ENCODE measurements at places on chromosomes 1 and 21.

GRCh38 chr1:10824821-10825540, 28.5 kb upstream of the CASZ1 start:
- no peak for DNase-seq

- no peak for DNase-seq
Observed at GRCh38 chr1:53543130-53543777, 84.1 kb downstream of the DMRTB1 start.

DNA sequence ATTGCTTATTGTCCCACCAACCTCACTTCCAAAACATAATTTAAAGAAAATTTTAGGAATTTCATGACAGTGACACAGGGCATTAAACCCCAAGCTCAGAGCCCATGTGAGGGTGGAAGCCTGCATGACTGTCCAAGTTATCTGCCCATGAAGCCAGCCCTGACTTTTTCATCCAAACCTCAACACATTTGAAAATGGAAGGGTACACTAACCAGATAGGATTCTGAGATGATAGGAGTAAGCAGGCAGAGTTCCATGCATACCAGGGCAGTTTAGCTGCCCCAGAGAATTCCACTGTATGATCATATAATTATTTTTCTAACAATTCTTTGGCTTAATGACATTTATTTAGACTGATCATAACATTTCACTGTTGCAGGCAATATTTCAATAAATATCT, 986.0 kb downstream of the TTLL7 start:
- DNase-seq: no peak

DNA sequence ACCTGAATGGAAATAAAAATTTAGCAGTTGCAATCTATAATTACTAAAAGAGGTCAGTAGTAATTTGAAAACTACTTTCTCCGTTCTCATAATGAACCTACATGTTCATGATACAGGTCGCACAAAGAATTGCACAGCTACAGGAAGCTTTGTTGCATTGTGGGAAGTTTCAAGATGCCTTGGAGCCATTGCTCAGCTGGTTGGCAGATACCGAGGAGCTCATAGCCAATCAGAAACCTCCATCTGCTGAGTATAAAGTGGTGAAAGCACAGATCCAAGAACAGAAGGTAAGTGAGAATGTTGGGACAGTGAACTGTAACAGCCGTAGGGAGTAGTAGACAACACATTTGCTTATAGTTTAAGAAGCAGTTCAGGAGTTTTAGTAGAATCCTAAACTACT, 68.8 kb upstream of the BMP8A start:
- DNase-seq: no peak

DNA sequence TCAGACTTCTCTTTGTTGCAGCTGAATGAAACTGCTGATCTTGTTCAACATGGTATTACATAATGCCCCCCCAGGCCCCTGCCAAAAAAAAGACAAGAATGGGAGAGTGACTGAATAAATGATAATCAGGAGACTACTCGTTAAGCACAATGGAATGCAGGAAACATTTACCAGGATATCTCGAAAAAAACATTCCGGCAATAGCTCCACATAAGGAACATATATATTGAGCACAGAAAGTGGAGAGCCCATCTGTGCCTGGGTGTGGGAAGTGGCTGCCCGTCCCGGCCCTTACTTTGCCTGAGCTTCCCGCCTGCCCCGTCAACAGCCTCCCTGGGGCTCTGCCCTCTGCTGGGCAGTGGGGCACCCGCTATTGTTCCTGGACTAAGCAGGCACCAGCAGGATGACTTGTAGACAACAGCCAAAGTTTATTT, 13.3 kb downstream of the TRIM11 start:
- DNase-seq: no peak

- no peak for DNase-seq
Observed at GRCh38 chr1:62725255-62725654, 37.1 kb upstream of the DOCK7 start.

- DNase-seq: no peak
Observed at GRCh38 chr1:153872331-153872730, 50.4 kb downstream of the GATAD2B start.

DNA sequence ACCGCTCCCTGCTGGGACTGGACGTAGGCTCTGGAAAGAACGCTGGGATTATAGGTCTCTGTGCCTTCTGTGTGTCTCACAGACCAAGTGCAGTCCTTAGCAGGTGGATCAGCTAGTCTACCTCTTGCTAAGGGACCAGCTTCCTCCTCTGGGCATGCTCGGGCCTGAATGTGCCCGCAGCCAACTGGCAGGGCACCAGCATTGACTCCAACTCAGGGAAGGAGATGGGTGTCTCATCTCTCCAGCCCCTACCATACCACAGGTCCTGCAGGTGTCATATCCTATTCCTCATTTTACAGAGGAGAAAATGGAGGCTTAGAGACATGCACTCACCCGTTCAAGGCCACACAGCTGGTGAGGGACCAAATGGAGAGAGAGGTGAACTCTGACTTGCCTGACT, 340.2 kb downstream of the PTPRU start:
- DNase-seq: no peak

- DNase-seq: no peak
Observed at GRCh38 chr1:51624855-51625254, 8.0 kb downstream of the OSBPL9 start.

DNA sequence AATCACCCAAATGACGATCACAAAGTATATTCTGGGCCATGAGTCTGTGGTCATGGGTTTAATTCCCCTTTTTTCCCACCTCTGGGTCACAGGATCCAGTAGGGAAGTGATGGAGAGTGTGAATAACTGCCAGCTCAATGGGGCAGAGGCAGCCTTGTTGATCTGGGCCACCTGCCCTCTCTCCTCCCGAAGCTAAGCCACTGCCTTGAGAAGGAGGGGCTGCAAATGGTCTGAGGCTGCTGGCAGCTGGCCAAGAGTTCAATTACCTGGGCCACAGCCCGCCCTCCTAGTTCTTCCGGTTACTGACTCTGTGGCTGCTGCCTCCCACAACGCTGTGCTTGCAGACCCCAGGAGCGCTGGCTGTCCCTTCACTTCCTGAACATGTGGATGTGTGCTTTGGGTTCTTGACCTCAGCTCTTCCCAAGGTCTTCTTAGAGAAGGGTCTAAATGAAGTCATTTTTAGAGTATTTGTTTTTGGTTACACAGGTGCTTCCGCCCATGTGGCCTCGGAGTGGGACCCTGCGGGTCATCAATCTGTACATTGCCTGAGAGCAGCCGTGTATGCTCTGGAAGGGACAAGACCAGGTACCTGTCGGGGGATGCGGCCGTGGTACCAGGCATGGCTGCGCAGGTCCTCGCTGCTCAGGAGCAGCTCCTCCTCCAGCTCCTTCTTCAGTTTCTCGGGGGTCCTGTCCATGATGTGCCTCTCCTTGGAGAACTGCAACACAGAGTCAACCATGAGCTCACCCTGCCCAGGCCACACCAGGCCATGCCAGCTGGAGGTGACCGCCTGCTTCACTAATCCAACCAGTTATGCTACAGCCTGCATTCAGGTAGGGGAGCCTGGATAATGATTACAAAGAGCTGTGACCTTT, 89.7 kb downstream of the BCAR3 start:
- DNase-seq: peak; percentile 35

- DNase-seq: no peak
Observed at GRCh38 chr1:51517361-51518032, 1.6 kb downstream of the EPS15 start.

GRCh38 chr1:117652421-117652820, 46.6 kb downstream of the TENT5C start:
- no peak for DNase-seq

DNA sequence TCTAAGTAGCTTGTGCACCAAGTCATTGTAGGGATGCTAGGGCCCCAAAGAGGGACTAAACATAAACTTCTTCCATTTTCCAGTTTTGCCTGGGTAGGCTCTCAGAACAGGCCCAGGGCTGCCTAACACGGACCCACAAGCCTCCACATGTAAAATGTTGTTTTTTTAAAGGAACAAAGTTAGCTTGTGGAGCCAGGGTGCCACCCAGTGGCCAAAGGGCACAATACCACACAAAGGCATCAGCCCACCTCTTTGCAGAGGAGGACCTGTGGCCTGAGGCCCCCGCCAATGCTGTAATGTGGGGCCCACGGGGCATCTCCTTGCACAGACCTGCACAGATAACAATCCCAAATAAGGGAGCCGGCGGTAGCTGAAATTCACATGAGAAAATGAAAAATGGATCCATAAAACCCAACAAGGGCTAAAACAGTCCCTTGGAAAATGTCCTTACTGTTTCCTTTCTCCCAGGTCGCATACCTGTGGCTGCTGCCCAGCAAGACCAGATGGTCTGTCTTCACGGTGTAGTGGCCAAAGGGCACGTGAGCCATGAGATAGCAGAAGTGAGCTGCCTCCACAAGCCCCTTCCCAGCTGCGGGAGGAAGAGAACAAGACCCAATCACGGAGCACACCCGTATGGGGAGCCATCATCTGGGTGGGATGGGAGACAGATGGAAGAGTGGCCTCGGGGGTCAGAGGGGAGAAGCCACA, 23.8 kb downstream of the SEC16B start:
- DNase-seq: peak; percentile 68

GRCh38 chr1:29984862-29985605, 738.4 kb downstream of the MATN1 start:
- no peak for DNase-seq

GRCh38 chr1:163922743-163923201, 601.0 kb downstream of the NUF2 start:
- no peak for DNase-seq

DNA sequence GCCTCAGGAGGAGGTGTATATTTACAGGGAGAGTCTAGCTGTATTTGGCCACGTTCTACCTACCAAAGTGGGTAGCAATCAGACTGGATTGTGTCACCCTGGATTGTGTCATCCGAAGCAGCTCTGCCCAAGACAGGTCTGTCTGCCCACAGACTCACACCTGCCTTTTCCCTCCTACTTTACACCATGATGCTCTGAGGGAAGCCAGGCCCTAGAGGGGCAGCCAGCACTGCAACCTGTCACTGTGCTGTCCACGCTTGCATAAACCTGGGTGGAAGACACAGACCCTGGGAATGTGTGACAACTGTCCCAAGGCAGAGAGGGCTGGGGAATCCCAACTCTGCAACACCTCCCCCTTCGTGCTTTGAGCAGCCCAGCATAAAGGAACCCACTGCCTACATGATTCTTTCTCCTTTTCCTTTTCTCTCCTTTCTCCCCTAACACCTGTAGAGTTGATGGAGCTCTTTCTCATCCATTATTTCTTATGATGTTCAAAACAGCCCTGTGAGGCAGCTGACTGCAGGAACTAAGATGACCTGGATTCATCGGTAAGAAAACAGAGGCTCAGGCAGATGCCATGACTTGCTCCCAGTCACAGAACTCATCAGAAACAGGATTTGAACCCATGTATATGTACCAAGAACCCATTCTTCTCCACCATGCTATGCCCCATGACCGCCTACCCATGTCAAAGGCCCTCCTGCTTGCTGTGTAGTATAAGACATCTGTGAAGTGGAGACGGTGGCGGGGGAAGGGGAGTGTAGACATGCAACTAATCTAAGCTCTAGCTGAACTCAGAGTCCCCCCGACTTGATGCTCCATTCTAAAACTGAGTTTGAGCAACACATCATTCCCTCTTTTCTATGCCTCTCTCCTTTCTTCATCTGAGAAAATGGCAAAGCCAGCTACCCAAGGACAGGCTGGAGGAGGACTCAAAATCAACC, 55.9 kb downstream of the ITPKB start:
- DNase-seq: no peak

DNA sequence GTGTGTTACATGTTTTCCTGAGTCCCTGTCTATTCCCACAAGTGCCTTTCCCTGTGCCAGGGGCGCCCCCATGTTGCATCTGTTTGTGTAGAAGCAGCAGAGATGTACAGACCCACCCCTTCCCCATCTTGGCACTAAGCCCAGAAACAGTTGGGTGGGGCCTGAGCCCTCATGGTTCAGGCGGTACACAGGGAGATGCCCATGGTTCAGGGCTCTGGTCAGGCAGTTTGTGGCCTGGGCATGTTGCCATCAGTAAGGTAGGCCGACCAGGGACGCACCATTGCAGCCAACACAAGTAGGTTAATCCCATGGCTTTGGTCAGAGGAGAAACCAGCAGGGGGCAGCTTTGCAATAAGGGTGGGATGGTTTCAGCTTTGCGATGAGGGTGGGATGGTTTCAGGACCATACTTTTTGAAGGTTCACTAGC, 914 bp upstream of the ADGRB2 start:
- peak; percentile 45 for DNase-seq

- no peak for DNase-seq
Observed at GRCh38 chr1:66752000-66752592, at the start of gene DYNLT5. Gene DYNLT5, plus strand, starts transcription at chr1:66752459. Its CDS starts 2,200 bp downstream, at chr1:66754659.

DNA sequence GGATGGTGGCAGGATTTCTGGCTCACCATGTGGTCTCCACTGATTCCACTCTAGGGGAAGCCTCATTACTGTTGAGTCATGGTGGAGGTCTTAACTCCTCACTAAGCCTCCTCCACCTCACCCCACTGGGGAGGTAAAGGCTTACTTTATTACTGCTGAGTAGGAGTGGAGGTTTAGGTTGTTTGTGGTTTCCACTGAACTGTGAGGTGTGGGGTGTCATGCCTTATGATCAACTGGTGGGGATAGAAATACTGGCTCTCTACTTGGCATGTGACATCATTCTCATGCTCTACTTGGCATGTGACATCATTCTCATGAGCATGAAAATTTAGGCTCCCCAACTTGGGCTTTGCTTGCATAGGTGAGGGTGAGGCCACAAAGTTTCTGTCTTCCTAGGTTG, 35.6 kb downstream of the COL6A1 start:
- no peak for DNase-seq

GRCh38 chr1:239276051-239276450, 110.3 kb upstream of the CHRM3 start:
- no peak for DNase-seq

DNA sequence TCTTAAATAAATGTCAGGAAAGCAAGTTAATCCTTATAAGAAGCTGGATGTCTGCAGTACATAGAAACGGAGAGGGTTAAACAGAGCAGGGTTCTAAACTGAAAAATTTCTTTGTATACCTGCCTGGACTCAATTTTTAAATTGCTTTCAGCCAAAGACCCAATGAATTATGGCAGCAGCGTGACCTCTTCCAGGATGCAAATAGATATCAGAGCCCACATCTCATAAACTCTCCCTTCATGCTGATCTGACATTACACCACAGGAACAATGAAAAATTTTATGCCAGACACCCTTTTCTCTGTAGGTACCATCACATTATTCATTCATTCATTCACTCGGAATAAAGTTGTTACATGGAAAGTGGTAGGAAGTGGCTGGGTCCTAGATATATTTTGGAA, 236.4 kb downstream of the NUF2 start:
- DNase-seq: no peak

DNA sequence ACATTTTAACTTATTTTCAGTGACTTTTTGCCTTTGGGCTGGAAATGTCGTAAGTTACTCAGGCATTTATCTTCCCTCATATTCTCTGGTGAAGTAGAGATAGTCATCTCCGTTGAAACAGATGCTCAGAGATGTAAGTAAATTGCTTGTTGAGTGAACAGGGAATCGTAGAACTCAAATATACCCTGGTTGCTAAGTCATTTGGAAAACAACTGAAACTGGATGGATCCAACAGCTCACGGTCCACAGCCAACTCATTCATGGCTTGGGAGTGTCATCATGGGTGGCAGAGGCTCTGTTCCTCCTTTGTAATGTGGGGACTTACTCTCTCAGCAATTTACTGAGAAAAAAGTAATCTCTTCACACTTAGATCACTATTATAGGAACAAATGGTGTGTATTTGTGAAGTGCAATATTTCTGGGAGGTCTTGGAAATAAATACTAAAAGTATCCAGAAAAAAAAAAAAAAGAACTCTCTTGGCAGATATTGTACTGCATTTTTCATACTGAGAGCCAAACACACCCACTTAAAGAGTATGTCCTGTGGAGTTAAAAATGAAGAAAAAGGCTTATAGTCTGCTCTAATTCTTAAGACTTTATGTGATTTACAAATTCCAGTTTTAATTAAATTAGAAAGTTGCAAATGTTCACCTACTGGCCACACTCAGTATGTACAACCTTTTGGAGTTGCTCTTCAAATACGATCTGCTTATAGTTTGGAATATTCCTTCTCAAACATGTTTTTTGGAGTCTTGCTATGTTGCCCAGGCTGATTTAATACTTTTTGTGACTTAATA, 107.4 kb downstream of the LEPR start:
- peak; percentile 34 for DNase-seq
